ENCODE measurements at places on chromosomes 5 and 9. TPM values are rescaled to one million over a fixed set of nuclear protein-coding genes. Genes with fewer than 3 reads are reported as not detected.
A peak's percentile ranks its signal among the peaks of the same experiment; 100 is the strongest.

DNA sequence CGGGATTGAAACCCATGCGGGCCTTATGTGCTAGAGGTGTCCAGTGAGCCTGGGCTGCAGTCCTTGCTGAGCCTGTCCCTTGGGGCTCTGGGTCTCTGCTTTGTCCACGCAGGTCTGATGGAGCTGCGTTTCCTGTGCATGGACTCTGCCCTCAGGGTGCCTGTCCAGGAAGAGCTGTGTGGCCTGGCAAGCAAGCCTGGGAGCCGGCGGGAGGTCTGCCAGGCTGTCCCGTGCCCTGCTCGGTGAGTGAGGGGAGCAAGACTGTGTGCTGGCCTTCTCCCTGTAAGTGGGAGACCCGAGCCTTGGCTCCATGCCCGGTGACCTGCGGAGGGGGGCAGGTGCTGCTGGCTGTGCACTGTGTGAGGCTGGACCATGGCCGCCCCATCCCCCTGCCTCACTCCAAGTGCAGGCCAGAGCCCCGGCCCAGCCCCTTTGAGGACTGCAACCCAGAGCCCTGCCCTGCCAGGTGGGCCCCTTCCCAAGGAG lies 11.2 kb upstream of the CACFD1 start:
- no peak for DNase-seq

DNA sequence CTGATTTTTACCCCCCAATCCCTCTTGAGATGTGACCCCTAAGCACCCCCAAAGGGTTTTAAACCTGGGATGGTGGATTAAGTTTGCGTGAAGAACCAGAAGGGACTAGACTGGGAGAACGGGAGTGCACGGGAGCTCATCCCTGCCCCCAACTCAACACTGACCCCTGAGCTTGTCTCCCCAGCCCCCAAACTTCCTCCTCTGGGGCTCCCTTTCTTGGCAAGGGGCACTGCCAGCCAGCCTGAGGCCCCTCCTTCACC lies 5.0 kb upstream of the SET start:
- no peak for DNase-seq

GRCh38 chr5:103066326-103066725 lies 53.6 kb downstream of the GIN1 start:
- DNase-seq, result no peak

The PCDHA12 gene
- total RNA-seq, result not detected

DNA sequence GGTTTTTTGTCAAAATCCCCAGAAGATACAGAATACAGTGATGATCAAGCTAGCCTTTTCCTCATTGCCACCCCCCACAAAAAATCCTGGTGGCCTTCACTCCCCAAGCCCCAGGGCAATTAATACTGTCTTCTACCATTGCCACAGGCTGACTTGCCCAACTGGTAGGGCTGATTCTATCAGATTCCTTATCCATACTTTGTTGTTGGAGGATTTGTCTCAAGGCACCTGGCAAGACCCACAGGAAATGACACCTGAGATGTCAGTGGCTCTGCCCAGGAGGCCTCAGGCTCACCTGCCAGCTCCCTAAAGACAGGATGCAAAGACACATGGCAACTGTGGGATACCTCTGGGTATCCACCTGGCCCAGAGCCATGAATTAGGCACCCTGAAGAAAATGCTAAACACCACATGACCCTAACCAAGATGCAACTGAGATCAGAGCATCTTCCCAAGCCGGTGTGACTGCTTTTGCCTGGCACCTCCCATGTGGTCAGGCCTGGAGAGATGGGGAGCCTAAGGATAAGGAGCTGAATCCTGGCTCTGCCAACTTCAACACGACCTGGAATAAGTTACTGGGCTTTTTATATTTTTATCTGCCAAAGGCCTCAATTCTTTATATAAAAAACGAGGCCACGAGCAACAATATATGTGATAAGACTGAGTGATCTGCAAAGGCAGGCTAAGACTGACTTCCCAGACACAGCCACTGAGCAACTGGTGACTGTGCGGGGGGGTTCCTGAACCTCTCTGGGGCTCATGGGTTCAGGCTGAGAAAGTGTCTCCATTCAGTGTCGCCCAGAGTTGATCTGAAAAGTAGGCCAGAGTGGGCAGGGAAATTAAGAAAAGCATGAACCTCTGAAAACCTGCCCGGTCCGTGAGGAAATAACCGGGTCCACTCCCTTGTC lies 944 bp downstream of the ATOX1 start:
- no peak for DNase-seq

GRCh38 chr5:31408814-31409213 lies 123.1 kb downstream of the DROSHA start:
- DNase-seq, result peak; percentile 16

GRCh38 chr9:132694144-132694543 lies 23.9 kb downstream of the GTF3C4 start:
- DNase-seq, result no peak
